ENCODE measurements at places on chromosomes 16 and 17. TPM values are rescaled to one million over a fixed set of nuclear protein-coding genes. Genes with fewer than 3 reads are reported as not detected.

TRPV3 gene
- 0.53 TPM for total RNA-seq

MEIOB gene
- 1.4 TPM for total RNA-seq

ALDH3A1 gene
- total RNA-seq, result 0.35 TPM

TAOK2 gene
- 42.4 TPM for total RNA-seq

C16orf54 gene
- total RNA-seq, result 0.14 TPM

RND2 gene
- 50.2 TPM for total RNA-seq

MEFV gene
- 0.21 TPM for total RNA-seq

KRTAP2-4 gene
- not detected for total RNA-seq
